Stimulated activated naive CD4-positive, alpha-beta T cell treated with Interleukin-2 at 50 U/mL for 16 hours (primary cell): ENCODE measurements at places on chromosomes 1 and 21.

DNA sequence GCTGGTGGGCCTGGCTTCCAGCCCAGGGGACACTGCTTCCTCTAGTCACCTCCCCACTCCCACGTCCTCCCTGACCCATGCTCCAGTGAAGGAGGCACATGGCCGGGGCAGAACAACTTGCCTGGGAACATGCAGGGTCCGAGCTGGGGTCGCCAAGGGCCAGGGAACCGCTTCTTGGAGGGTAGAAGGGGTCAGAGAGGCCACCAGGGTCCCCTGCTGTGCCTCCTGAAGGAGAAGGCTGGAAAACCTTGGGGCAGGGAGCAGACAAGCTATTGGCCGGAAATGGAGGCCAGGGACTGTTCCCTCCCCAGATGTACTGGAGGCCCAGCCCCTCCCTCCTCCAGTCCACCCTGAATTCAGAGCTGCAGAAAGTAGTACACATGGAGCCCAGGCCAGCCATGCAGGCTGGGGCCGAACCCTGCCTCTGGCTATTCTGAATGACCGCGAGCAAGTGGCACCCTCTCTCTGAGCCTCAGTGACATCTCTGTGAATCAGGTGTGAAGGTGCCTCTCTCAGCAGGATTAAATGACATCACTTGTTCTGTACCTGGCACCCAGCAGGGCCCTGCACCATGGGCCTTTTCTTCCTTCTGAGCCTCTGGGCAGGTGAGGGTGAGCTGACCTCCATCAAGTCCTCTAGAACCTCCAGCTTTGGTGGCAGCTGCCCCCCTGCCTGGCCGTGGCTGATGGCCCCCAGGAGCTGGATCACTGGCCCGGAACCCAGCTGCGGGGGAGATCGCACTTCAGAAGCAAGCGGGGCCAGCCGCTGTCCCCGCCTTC is 15.7 kb downstream of the SPOCD1 start:
- DNase-seq: no peak

DNA sequence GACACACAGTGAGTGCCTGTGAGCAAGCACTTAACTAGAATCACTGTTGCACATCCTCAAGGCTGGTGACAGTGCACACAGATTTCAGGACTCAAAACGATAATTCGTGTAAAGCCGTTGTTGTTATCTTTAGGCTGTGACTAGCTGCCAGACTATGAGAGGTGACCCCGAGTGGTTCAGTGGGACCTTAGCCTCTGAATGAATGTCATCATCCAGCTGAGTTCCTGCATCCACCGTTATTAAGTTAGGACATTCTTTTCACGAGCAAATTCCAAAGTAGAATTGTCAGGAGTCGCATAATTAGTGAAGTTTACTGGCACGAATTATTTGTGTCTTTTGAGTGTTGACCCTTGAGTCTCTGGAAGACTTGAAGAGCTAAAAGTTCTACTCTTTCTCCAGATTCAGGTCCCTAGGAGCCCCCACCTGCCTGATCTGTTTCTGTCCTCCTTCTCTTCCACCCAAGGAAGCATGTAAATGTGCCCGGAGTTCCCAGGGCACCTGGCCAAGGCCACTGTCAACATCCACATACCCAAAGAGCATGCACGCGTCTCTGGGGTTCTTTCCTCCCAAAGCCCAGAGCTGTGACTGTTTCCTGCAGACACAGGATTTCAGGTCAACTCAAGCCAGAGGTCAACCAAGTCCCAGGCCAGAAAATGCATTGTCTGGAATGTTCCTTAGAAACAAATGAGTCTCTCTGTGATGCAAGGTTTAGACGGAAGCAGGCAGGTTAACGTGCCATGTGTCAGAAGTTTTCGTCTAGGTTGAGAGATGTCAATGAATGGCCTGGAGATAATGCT is 207.2 kb downstream of the TOMM20 start:
- no peak for DNase-seq

- no peak for DNase-seq
These were observed 44.2 kb downstream of the OSBPL9 start for GRCh38 chr1:51661081-51661518.

GRCh38 chr1:9340172-9340854 is 47.6 kb downstream of the SPSB1 start:
- DNase-seq: no peak

DNA sequence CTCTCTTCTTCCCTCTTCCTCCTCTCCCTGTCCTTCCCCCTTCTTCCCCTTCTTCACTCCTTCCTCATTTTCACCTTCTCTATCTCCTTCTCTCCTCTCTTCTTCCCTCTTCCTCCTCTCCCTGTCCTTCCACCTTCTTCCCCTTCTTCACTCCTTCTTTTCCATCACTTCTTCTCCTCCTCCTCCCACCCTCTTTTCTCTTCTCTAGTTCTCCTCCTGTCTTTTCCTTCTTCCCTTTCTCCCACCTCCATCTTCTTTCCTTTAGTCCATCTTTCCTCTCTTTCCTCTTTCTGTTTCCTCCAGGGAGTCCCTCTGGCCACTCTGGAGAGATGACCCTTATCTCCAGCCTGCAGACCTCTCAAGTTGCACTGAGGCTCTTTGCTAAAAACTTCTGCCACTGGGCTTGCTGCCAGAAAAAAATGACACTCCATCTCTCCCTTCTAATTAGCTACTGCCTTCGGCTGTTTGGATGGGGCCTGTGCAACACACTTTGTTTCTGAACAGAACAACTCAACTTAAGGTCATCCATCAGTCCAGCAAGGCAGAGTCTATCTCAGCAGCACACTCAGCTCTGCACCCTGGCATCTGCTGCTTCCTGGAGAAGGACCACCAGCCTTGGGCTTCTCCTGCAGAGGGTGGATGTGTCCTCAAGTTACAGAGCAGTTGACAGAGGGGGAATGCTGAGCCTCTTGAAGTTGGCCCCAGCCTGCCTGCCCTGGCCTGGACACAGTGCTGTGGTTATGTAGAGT is 538.8 kb downstream of the MATN1 start:
- DNase-seq: no peak

DNA sequence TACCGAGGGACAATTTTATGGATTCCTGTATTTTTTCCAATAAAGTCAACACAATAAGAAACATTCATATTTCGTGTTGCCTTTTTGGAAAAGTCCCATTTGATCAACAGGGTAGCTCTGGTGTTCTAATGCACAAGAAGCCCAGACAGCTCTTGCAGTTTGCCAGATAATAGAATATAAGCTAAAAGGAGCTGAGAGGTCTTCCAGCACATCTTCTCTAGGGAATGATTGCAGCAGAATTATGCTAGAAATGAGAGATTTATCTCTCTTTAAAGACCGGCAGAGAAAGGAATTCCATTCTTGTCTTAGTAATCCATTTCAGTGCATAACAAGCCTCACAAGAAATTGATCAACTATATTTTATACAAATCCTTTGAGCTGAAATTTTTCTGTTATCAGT is 25.0 kb upstream of the DDX59 start:
- no peak for DNase-seq

DNA sequence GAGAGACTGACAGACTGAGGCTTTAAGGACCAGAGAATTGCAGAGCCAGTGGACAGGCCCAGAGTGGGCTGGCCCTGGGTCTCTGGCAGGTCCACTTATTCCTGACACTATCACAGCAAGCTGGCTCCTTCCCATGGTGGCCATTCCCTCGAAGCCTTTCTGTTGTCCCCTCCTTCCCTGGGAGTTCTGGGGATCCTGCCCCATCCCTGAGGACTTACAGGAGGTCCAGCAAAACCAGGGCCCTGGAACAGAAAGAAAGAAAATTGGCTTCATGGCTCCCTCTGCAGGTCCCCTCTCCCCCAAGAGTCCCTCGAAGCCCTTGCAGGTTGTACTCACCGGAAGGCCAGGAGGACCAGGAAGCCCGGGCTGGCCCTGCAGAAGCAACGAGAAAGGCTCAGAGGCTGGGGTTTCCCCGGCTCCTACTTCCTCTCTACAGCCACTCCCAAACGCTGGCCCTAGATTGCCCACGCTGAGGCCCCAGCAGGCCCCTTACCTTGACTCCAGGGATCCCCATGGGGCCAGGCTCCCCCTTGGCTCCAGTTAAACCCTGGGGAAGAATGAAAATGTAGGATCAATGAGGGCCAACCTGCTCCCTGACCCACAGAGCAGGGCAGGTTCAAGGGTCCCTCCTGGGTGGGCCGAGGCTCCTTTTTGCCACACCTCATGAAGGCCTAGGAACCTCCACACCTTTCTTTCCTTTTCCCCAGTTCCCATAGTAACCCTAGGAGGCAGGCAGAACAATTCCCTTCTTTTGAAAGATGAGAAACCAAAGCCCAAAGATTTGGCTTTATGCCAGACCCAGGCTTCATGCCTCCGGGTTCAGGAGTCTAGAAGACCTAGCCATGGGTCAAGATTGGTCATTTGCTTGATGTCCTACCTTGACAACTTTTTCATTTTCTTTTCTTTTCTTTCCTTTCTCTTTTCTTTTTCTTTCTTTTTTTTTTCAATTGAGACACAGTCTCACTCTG is 4.6 kb downstream of the COL9A2 start:
- peak; percentile 21 for DNase-seq

DNA sequence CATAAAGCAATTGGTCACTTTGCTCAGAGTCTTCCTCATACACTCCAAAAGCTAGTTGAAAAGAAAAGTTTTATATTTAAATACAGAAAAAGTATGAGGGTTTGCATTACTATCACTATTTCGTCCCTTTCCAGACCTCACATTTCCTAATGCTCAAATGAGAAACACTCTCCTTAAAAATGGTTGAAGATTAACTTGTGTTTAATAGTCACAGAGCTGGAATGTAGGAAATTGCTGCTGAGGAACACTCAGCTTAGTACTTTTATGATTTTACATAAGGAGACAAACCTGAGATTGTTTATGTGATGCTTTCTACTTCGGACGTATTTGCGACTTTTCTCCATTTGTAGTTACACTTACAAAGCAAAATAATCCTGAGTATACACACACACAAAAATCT is 39.8 kb downstream of the MYSM1 start:
- DNase-seq: no peak

- no peak for DNase-seq
These were observed 9.8 kb downstream of the MX2 start for GRCh38 chr21:41371685-41372030.

GRCh38 chr1:158035976-158036583 is 42.6 kb downstream of the KIRREL1 start:
- no peak for DNase-seq

DNA sequence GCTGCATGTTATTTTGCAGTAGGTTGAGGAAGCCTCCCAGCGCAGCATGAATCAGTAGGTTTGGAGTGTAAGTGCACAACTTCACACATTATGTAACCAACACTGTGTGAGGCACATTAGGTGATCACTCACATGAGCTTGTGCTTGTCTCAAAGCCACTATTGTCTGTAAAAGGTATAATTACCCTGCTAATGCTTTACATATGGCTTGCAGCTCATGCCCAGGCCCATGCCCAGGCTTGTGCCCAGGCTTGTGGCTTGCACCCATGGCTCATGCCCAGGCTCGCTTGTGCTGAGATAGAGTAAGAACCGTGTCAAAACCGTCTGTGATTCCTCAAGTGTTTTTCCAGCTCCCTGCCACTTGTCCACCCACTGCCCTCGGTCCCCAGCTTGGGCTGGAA is 596.3 kb downstream of the LTN1 start:
- no peak for DNase-seq

GRCh38 chr1:51978099-51978498 is 12.4 kb downstream of the RAB3B start:
- no peak for DNase-seq

DNA sequence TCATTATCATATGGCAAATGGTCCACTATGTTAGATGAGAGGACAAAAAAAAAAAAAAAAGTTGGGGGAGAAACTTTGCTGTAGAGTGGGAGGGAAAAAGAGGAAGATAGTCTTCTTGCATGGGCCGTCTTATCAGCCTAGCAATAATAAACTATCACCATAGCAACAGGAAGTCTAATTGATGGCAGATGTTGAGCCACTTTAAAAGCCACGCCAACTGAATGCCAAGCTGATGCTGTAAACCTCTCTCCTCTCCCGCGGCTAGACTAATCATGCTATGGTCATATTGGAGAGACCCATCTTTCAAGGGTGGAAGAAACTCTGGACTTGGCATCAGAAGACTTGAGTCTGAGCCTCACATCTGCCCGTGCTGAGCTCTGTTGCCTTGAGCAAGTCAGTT is 122.2 kb upstream of the HOOK1 start:
- DNase-seq: no peak

DNA sequence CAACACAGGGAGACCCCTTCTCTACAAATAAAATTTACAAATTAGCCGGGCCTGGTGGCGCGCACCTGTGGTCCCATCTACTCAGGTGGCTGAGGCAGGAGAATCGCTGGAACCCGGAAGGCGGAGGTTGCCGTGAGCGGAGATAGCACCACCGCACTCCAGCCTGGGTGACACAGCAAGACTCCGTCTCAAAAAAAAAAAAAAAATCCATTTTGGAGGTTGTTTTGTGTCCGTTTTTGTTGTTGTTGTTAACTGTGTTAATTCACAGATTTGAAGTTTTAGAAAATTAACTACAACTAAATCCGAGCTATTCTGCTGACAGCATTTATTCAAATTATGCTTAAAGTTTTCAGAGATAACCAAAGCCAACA is 618 bp downstream of the CLCC1 start:
- DNase-seq: peak; percentile 18

DNA sequence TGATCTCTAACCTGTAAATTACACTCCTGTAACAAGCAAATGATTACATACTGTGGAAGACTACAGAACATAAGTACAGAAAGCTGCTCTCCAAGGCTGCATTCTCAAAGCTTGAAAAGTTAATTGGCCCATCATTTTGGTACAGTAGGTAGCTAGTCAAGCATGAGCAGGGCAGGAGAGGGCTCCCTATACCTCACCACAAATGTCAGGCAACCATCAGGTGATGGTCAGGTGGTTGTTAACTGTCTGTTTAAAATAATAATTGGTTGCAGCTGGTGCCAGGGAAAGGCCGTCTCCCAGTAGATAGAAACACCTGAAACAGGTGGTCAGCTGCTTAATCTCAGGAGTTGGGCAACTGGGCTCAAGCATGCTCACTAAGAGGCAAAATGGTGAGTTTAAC is 13.1 kb upstream of the SLC1A7 start:
- no peak for DNase-seq

DNA sequence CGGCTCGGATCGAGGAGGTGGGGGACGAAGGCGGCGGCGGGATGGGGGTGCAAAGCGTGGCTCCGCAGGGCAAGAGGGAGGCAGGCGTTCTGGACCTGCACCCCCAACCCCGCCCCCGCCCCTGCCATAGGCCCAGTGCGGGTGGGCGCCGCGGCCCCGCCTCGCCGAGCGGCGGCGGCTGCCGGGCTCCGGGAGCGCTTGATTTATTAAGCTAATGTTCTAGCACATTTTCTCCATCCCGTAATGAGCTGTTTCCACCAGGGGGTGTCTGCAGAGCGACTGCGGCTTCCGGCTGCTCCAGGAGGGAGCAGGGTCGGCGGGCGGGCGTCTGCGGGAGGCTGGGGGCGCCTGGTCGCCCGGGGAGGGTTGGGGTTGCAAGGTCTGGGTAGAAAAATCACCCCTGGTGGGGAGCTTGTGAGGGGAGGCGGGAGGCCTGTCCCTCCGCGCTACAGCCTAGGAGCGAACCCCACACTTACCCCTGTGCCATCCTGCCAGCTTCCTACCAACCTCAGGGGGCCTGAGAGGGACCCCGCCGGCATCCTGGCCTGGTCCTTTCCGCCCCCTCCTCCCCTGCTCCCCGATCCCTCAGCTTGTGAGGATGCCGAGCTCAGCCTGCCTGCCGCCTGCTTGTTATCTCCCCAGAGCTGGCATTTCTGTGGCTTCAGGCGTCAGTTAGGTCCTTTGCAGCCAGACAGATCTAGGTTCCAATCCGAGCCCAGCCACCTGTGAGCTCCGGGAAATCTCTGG is 48.5 kb upstream of the ACOT11 start:
- no peak for DNase-seq

- DNase-seq: no peak
These were observed 31.0 kb upstream of the COG2 start for GRCh38 chr1:230611128-230611877.
